ENCODE measurements at places on chromosomes 1 and 21.
A peak's percentile ranks its signal among the peaks of the same experiment; 100 is the strongest.

- DNase-seq: no peak
Observed at GRCh38 chr1:109808703-109809102, 45.0 kb upstream of the EPS8L3 start.

GRCh38 chr1:165439330-165439729 is 5.6 kb downstream of the RXRG start:
- no peak for DNase-seq

DNA sequence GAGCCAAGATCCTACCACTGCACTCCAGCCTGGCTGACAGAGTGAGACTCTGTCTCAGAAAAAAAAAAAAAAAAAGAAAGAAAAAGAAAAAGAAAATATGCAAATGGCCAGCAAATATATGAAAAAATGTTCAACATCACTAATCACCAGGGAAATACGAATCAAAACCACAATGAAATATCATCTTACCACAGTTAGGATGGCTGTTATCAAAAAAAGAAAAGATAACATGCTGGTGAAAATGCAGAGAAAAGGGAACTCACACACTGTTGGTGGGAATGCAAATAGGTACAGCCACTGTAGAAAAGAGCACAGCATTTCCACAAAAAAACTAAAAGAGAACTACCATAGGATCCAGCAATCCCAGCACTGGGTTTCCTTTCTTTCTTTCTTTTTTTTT is 477.5 kb downstream of the SMYD3 start:
- no peak for DNase-seq

GRCh38 chr1:162677607-162678371 is 45.5 kb downstream of the DDR2 start:
- no peak for DNase-seq

DNA sequence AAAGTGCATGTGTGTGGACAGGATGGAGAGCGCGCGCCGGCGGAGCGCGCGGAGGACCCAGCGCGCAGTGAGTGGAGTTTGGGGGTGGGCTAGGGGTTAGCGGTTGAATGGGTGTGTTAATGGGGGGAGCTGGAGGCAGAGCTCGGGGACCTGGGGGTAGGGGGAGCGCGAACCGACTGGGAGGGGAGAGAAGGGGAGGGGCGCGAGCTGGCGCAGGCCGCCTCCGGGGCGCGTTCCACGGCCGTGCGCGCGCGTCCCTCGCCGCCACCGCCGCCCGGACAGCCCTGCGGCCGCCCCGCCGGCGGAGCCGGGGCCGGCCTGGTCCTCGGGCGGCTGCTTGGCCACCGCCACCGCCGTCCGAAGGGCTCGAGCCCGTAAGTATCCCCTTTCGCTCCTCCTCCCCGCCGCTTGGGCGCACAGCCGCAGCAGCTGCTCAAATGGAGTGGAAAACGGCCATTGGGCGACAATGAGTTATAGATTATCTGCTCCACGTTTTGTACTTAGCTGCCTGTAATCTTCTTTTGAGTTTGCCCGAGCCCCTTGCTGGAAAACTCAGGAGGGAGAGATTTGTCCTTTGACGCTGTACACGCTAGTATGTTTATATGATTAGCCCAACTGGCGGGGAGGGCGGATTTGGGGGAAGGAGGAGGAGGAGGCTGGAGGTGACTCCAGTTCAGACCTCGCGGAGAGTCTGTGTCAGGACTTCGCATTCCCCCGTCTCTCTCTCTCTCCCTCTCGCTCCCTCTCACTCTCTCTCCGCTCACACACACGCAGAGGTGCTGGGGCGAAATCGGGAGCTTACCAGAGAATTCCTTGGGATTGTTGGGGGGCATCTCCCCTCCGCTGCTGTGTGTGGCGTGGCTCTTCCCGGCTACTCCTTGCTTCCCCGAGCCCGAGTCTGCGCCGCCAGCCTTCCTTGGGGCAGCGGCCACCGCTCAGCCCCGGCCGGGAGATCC is at the start of gene ADGRL2:
Gene ADGRL2, plus strand, starts transcription at position 240 of the 956 bp plus-strand sequence. CDS start 36,051 bp downstream, outside the sequence.
- DNase-seq: no peak

GRCh38 chr1:54230507-54231339 is 30.8 kb downstream of the MRPL37 start:
- DNase-seq: no peak

- DNase-seq: no peak
Observed at GRCh38 chr1:244437086-244437468, 14.6 kb downstream of the ADSS2 start.

- DNase-seq: no peak
Observed at GRCh38 chr1:57874418-57874877, 450.6 kb upstream of the DAB1 start.

DNA sequence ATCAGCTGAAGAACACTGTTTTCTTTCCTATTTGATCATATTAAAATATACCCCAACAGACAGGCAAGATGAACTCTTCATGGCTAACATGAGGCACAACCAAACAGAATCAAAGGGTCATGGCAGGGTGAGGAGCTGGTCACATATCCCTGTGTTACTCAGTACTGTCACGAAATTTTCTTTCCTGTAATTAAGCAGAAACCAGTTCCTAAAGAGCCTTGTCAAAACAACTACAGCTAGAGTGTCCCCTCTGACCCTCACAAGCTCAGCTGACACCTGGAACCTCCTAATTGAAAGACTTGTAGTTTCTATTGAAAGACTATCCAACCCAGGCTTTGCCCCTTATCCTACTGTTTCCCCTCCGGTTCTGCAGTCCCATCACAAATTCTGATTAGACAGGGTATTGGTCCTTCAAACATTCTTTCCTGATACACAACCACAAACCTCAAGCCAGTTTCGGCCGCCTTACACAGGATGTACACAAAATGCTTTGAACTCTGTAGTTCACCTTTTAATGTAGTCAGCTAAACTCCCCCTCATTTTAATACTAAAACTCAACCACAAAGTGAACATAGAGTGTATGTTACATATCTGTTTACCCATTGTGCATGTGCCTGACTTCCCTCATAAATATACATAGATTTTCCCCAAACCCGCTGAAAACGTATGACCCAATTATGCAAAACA is 651.9 kb downstream of the MRPL39 start:
- DNase-seq: no peak

- DNase-seq: peak; percentile 87
Observed at GRCh38 chr21:45078877-45079281, 4.5 kb downstream of the ADARB1 start.

- no peak for DNase-seq
Observed at GRCh38 chr1:158021721-158022120, 28.3 kb downstream of the KIRREL1 start.

DNA sequence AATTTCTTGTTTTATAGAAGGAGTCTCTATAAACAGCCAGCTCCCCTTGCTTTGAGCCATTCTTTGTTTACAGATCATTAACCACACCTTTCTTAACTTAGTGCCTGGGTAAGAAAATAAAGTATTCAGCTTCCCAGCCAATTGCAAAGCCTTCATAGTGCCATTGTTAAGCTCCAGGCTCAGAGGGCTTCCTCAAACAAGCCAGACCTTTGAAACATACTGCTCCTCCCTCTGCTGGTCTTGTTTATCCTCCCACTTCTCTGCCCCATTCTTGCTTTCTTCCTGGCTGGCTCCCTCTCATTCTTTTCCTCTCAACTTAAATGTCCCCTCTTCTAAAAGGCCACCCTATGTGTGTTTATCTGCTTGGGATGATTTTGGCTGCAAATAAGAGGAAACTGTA is 319.4 kb upstream of the ST6GALNAC5 start:
- DNase-seq: no peak

- no peak for DNase-seq
Observed at GRCh38 chr1:42214447-42214871, 49.9 kb upstream of the GUCA2A start.

DNA sequence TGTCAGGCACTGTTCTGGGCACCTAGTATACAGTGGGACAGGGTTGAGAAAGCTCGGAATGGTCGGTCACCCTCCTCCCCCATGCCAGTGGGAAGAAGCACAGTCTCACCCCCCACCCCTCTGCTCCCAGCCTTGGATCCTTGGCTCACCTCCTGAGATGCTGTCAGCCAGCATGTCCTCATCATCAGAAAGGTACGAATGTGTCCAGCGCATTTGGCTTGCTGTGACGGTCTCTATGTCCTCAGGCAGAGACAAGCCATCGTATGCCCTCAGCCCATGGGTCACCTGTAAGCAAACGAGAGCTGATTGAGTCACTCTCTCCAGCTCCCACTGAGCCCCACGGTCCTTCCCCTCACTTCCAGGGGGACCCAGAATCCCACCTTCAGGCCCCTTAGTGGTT is 41.1 kb downstream of the HSPG2 start:
- no peak for DNase-seq

GRCh38 chr1:225911191-225912130 is 12.6 kb downstream of the PYCR2 start:
- peak; percentile 74 for DNase-seq

DNA sequence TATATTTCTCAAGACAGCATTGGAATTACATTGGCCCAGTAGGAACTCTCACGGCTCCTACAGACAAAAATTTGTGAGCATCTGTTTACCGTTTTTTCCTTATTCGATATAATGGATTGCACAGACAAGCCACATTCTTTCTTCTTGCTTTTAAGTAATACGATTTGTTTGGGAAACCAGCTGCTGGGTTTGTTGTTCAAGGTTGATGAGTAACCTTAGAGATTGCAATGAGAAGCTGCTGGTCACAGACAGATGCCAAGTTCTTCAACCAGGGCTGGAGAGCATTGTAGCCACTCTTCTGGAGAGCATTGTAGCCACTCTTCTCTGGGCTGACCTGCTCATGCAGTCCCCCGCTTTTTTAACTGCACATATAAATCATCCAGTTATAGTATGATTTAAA is 1.4 kb upstream of the MIA3 start:
- DNase-seq: no peak

GRCh38 chr1:9281908-9282695 is 10.6 kb upstream of the SPSB1 start:
- no peak for DNase-seq

GRCh38 chr1:25502957-25503356 is 40.4 kb upstream of the LDLRAP1 start:
- DNase-seq: no peak

DNA sequence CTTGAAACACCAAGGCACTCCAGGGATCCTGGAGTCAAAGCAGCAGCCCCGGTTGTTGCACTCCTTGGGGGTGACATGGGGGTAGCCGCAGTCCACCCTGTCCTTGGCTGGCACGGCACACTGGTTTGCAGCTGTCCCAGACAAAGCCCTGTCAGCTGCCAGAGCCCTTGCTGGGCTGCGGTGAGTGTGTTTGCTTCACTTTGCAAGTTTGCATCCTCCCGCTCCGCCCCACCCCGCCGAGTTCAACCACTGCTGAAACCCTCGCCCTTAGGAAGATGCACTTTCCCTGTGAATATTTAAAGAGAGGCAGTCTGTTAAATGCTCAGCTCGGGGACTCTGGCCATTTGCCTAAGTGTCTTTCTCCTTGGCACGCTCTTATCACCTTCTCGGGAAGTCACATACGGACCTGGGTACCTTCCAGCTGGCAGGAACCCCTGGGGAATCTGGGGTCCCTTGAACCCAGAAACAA is 1.7 kb downstream of the TFF3 start:
- no peak for DNase-seq

DNA sequence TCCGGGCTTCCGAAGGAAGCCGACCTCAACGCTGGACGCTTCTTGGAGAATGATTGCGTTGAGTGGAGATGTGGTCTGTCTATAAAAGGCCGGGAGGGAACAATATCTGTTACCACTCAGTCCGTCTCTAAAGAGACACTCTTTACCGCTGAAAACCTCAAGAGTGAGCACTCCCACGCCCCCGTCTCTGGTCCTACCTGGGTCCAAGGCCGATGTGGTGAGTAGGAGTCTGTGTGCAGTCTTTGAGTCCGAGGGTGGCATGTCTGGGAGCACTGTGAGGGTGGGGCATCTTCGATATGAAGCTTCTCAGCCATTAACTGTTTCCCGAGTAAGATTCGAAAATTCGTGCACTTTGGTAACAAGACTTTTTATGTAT is 576 bp downstream of the ZFP69 start:
- DNase-seq: peak; percentile 3

GRCh38 chr1:228081144-228081543 is 1.4 kb upstream of the ARF1 start:
- DNase-seq: no peak

DNA sequence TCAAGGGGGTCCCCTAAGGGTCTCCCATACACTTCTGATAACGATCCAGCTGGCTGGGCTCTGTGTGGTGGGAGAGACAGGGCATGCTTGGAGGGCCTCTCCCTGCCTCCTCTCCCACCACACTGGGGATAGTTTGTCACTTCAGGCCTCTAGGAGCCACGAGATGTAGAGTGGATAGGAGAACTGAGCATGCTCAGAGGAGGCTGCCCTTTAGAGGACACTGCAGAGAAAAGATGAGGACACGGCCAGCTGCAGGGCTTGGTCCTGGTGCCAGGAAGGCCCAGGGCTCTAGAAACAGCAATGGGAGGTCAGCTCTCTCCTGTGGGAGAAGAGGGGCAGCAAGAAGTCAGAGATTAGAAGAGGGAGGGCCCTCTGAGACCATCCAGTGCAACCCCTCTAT is 25.7 kb downstream of the SLC9A1 start:
- no peak for DNase-seq

- no peak for DNase-seq
Observed at GRCh38 chr1:205663286-205663936, 16.9 kb downstream of the SLC45A3 start.

DNA sequence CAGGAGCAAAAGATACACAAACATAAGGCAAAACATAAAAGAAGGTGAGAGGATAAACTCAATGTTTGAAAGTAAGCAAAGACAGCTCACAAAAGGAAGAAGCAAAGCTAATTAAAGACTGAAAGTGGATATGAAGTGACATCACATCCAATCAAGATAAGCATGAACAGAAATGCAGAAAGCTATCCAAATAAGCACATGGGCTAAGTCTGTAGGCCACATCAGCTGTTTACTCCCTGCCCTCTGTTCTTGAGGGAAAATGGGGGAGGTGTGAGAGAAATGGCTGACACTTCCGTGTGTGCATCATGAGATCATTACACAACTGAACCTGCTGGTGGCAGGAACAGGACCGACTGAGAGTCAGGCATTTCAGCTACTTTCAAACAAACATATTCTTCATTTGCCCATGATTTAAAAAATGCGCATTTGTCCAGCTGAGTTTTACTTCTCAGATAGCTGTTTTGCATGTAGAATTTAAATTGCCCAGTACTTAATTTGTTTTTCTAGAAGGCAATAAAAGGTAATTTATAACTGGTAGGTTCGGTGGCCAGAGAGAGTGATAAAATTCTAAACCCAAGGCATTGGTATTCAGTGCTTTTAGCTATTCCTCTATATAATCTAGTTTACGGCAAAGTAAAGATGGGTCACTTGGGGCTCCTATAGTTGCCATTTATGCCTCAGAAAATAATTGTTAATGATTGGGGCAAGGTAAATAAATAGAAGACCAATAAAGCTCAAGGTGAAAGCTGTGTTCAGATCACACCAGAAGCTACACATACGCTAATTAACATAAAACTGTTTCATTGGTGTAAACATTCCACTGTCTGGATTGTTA is 27.2 kb upstream of the MAN1A2 start:
- DNase-seq: peak; percentile 46

DNA sequence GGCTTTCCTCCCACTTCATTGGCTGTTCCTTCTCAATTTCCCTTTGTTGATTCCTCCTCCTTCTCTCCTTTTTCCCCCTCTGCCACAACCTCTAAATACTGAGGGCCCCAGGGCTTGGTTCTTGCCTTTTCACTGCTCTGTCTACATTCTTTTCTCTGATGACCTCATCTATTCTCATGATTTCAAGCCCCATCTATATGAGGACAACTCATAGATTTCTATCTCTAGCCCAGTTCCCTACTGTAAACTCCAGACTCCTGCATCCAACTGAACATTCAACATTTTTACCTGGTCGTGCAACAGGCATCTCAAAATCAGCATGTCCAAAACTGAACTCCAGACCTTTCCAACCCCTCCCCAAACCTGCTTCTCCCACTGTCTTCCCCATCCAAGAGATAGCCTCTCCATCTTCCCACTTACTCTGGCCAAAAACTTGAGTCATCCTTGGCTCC is 11.5 kb upstream of the SLC9A1 start:
- DNase-seq: no peak

- no peak for DNase-seq
Observed at GRCh38 chr1:72845981-72846380, 563.6 kb upstream of the NEGR1 start.

Measured in CD4-positive, alpha-beta T cell treated with Interleukin-12 subunit alpha and Interleukin-12 subunit beta, for 1 hour (primary cell).